CD4-positive, alpha-beta T cell treated with Interleukin-21 for 1 hour (primary cell): ENCODE measurements at places on chromosomes 13 and 19.

GRCh38 chr13:75365724-75366173 lies 116.2 kb downstream of the TBC1D4 start:
- DNase-seq = peak; percentile 48

DNA sequence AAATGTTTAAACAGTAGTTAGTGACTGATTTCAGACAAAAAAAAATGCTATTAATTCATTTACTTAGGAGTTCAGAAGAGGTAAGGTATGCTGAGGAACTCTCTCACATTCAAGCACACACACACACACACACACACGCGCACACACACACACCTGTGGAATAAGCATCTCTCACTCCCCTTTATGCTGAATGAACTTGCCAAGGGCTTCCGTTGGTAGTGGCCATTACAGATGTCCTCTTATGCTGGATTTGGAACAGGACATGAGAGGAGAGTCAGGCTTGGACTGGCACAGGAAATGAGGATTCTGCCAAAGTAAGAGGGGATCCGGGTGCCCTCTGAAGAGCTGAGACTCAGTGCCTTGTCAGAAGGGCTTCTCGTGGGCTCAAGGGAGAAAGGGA lies 463.4 kb upstream of the MIR17HG start:
- DNase-seq = no peak

GRCh38 chr19:18610245-18610555 lies 2.5 kb upstream of the TMEM59L start:
- DNase-seq = no peak

- DNase-seq = no peak
These were observed 3.2 kb downstream of the PRX start for GRCh38 chr19:40410030-40410389.

- DNase-seq = no peak
These were observed 35.0 kb downstream of the B3GLCT start for GRCh38 chr13:31234729-31235128.

GRCh38 chr13:96984051-96984508 lies 10.2 kb downstream of the OXGR1 start:
- DNase-seq = no peak

- peak; percentile 2 for DNase-seq
These were observed 139.2 kb downstream of the TNFSF13B start for GRCh38 chr13:108408672-108409071.

GRCh38 chr13:45119469-45119990 lies 780 bp upstream of the GTF2F2 start:
- DNase-seq = peak; percentile 80

- no peak for DNase-seq
These were observed 70.0 kb downstream of the FOXO1 start for GRCh38 chr13:40596484-40596883.

DNA sequence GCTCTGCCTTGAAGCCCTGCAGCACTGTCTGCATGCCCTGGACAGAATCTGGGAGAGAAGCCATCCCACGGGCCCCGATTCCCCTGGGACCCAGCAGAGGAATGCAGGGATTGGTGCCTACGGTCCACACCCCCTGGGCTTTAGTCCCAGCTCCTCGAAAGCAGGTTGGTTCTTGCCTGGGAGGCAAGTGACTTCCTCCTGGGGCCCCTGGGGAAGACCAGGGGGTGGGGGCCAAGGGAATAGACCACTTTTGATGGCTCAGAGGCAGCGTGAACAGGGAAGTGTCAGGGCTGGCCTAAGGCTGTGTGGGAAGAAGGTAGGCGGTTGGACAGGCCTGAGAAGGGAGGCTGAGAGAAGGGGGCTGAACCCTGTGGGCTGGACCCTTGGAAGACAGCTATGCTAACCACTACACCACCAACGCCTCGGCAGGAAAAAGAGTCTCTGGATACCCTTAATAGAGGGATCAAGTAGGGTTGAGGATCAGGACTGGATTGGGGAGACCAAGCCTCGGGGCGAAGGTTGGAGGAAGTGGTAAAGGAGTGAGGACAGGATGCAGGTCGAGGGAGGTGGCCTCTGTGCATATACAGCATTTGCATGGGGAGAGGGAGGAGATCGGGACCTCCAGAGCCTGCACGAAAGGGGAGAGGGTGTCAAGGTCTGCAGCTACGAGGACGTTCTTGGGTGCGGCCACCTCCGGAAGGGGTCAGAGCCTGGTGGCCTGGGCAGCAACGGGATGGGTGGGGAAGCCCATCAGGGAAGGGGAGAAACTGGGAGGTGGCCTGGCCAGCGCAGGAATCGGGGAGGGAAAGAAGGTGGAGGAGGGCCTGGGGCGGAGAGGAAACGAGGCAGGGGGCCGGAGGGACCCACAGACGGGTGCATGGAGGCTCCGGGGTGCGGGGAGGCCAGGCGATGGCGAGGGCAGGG lies 709 bp downstream of the DPP9 start:
- no peak for DNase-seq

DNA sequence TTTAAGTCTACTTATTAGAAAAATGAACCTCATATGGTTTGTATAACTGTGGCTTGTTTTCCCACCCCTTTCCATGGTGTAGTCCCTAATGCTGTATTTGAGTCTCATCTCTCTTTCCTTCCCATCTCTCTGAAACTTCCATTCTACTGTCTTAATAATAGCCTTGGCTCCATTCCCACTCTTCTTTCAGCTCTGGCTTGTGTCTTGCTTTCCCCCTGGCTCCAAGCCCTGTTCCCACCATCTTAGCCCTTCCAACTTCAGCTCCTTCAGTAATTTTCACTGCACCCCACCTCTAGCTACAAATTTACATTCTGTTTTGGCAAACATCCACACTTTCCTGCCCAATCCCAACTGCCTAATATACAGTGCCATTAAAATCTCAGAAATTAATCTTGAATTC lies 137.5 kb downstream of the SLITRK6 start:
- no peak for DNase-seq

DNA sequence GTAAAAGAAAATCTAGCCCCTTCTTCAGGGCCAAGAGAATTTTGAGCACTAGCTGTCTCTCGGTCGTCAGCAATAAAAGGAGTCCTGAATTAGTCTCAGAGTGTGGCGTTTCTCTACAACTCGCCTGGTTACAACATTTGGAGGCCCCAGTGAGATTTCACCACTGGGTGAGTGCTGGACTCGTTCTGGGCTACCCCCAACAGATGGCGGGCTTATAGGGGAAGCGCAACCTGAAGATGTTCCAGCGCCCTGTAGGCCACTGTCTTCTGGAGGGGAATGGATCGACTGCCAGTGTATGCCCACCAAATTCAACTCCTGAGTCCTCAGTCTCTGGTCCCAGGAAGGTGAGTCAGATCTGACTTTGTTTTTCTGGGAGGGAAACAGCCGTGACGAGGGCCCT lies 11.7 kb upstream of the ZNF181 start:
- DNase-seq = no peak

DNA sequence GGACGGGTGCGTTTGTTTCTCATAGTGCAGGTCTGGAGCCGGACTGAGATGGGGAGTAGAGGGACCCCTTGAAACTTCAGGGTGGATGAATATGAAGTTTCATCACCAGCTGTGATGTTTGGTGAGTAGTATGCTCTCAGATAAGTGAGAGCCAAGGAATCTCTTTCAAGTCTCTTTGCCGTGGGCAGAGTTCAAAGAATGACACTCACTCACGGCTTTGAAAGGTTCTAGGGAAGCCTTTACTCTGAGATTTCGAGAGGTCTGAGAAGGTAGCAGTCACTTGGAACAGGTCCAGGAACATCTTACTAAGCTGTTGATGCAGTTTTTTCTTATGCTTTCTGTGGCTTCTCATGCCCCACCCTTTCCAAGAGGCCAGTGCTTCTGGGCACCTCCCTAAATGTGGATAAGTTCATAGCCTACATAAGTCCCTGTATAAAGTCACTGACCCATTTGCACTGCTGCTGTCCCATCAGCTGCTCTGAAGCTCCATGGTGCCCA lies at the start of gene IGFL2:
IGFL2 (plus strand) TSS at position 448 of the 498 bp plus-strand sequence; CDS start at position 489, 41 bp downstream.
- no peak for DNase-seq

DNA sequence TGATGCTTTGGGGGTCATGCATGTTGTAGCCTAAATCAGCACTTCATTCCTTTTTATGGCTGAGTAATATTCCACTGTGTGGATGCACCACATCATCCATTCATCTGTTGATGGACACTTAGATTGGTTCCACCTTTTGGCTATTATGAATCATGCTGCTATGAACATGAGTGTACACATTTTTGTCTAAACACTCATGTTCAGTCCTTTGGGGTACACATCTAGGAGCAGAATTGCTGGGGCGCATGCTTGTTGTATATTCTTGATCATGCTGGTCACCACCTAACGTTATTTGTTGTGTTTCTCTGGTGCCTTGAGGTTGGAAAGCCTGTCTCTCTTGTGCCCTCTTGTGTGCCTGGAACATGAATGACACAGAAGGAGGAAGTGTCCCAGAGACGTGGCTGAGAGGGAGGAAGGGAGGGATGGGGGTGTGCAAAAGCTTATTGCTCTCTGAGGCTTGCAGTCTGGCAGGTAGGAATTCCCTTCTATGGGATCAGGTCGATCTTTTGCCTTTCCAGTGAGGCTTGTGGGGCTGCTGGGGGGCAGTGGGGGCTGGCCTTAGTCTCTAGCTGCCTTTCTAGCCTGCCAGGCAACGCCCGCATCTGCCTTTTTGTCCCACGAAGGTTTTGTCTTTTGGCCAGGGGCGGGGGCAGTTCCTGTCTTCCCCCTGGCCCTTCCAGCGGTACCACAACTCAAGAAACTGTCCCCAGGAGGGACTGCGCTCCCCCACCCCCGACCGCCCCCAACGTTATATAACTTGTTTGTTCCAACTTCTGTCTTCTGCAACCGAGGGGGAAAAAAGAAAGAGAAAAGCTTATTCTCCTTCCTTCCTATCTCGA lies 7.6 kb downstream of the KLHL26 start:
- DNase-seq = no peak

DNA sequence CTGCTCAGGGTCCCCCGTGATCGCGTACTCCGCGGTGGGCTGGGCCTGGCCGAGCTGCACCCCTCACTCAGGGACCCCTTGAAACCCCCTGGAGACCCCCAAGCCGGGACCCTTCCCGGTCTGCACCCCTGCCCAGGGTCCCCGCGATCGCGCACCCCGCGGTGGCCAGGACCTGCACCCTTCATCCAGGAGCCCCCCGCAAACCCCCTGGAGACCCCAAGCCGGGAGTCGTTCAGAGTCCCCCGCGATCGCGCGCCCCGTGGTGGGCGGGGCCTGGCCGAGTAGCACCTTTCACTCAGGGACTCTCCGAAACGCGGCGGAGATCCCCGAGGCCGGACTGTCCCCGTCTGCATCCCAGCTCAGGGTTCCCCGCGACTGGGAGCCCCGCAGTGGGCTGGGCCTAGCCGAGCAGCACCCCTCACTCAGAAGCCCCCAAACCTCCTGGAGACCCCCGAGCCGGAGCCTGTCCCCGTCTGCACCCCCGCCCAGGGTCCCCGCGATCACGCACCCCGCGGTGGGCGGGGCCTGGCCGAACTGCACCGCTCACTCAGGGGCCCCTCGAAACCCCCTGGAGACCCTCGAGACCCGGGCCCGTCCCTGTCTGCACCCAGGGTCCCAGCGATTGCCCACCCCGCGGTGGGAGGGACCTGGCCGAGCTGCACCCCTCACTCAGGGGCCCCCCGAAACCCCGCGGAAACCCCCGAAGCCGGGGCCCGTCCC lies 748 bp downstream of the LMNB2 start:
- peak; percentile 63 for DNase-seq

GRCh38 chr19:16334411-16334810 lies 9.8 kb downstream of the KLF2 start:
- no peak for DNase-seq

DNA sequence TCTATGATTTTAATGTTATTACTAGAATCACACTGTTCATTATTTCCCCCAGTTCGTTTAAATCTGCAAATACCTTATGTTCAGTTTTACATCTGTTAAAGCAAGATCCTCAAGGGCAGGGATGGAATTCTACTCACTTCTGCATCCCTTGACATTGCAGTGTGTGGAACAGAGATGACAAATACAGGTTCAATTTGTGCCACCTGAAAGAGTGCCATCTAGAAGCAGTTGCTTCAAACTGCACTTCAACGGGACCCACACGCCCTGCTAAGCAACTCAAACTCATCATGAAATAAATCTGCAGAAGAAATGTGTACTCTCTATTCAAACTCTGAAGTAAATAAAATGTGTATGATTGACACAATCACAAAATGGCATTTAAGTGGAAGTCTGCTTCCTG lies 44.5 kb downstream of the RUBCNL start:
- no peak for DNase-seq
